ENCODE measurements at places on chromosomes 1 and 21. TPM values are rescaled to one million over a fixed set of nuclear protein-coding genes. Genes with fewer than 3 reads are reported as not detected.
A peak's percentile ranks its signal among the peaks of the same experiment; 100 is the strongest.

C4BPA gene
- not detected for total RNA-seq

HES5 gene
- total RNA-seq: not detected

LYPLAL1 gene
- 57.0 TPM for total RNA-seq

ASCL5 gene
- 0.38 TPM for total RNA-seq

ELF3 gene
- 318 TPM for total RNA-seq

DNA sequence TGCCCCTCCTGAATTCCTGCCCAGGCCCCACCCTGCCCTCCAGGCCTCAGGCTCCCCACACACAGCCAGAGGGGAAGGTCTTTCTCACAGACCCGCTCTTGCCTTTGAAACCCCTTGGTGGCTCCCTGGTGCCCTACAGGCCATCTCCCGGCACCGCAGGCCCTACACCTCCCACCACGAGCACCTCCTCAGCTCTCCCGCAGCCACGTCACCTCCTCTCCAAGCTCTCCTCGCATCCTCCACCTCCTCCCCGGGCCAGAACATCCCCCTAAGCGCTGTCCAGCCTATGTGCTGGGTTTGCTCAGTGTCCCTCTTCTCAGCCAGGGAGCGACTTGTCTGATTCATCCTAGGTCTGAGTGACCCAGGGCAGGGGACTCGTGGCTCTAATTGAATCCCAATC lies 66.4 kb downstream of the DMRTB1 start:
- H3K36me3 ChIP-seq: no peaks in the 10 kb centered on the region
- H3K27me3 ChIP-seq: no peaks in the 10 kb centered on the region
- no peak overlapping the region for H3K27ac ChIP-seq
- DNase-seq: no peak
- H3K4me3 ChIP-seq: no peak overlapping the region

- peak overlapping the region; percentile 90 for H3K27ac ChIP-seq
- peak overlapping the region; percentile 92 for H3K4me3 ChIP-seq
- no peak for DNase-seq
- H3K27me3 ChIP-seq: no peaks in the 10 kb centered on the region
- H3K4me1 ChIP-seq: peaks cover 21% of the 10 kb centered on the region
Observed at GRCh38 chr1:179881642-179882252, 338 bp upstream of the TOR1AIP1 start.

- H3K27ac ChIP-seq: peak within 1 kb of the TSS; percentile 62
- H3K27me3 ChIP-seq: no peaks in the 10 kb centered on the region
- 0 out of 2 replicates have a peak, but pooled peaks cover 10% of the 10 kb centered on the region for H3K4me1 ChIP-seq
Observed at GRCh38 chr1:26889551-26890466, at the start of gene GPN2. Gene GPN2, minus strand, starts transcription at chr1:26890283. Its CDS starts 187 bp downstream, at chr1:26890096.

- no peak for DNase-seq
- H3K4me3 ChIP-seq: no peak overlapping the region
- H3K27me3 ChIP-seq: no peaks in the 10 kb centered on the region
Observed at GRCh38 chr1:246081856-246082668, 425.0 kb downstream of the SMYD3 start.

DNA sequence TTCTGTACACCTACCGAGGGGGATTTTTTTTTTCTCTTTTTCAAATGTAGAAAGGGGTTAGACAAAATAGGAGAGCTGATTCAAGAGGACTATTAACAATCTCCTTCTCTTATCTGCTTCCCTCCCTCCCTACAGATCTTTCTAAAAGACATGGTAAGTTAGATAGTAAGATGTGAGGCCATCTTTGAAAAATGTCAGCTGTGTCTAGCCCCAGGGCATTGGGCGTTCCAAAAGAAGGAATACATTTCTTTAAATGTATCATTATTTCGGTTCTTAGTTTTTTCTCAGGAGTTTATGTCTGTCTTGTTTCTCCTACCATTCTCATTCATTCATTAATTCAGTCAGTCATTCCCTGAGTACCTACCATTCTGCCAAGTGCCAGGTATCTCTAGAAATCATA lies 27.2 kb downstream of the BCL9 start:
- DNase-seq: no peak
- no peaks in the 10 kb centered on the region for H3K27me3 ChIP-seq
- H3K4me3 ChIP-seq: no peak overlapping the region
- H3K27ac ChIP-seq: no peak overlapping the region

GRCh38 chr1:205014783-205015182 lies 28.2 kb upstream of the CNTN2 start:
- DNase-seq: no peak
- no peak overlapping the region for H3K4me3 ChIP-seq
- H3K4me1 ChIP-seq: no peaks in the 10 kb centered on the region

GRCh38 chr1:175803413-175803812 lies 60.0 kb upstream of the TNR start:
- H3K27me3 ChIP-seq: peaks cover 72% of the 10 kb centered on the region
- DNase-seq: no peak
- H3K4me1 ChIP-seq: no peaks in the 10 kb centered on the region
- H3K4me3 ChIP-seq: no peak overlapping the region

GRCh38 chr1:110765640-110766335 lies 91.0 kb upstream of the KCNA3 start:
- peaks cover 17% of the 10 kb centered on the region for H3K27me3 ChIP-seq
- no peak overlapping the region for H3K4me3 ChIP-seq
- DNase-seq: no peak

GRCh38 chr1:159505676-159506075 lies 30.1 kb downstream of the OR10J5 start:
- DNase-seq: no peak
- no peaks in the 10 kb centered on the region for H3K4me1 ChIP-seq
- no peak overlapping the region for H3K4me3 ChIP-seq
- H3K27me3 ChIP-seq: 0 out of 2 replicates have a peak, but pooled peaks cover 4% of the 10 kb centered on the region
- no peak overlapping the region for H3K27ac ChIP-seq
- H3K36me3 ChIP-seq: no peaks in the 10 kb centered on the region

- no peak overlapping the region for H3K4me3 ChIP-seq
- H3K27ac ChIP-seq: no peak overlapping the region
- H3K27me3 ChIP-seq: no peaks in the 10 kb centered on the region
- no peaks in the 10 kb centered on the region for H3K4me1 ChIP-seq
- no peak for DNase-seq
- H3K36me3 ChIP-seq: no peaks in the 10 kb centered on the region
Observed at GRCh38 chr1:246476771-246477170, 30.3 kb downstream of the SMYD3 start.

- peaks cover 13% of the 10 kb centered on the region for H3K4me1 ChIP-seq
- H3K27ac ChIP-seq: no peak overlapping the region
- no peak overlapping the region for H3K4me3 ChIP-seq
- peak; percentile 48 for DNase-seq
- no peaks in the 10 kb centered on the region for H3K36me3 ChIP-seq
Observed at GRCh38 chr1:175154629-175155472, 37.7 kb downstream of the KIAA0040 start.

DNA sequence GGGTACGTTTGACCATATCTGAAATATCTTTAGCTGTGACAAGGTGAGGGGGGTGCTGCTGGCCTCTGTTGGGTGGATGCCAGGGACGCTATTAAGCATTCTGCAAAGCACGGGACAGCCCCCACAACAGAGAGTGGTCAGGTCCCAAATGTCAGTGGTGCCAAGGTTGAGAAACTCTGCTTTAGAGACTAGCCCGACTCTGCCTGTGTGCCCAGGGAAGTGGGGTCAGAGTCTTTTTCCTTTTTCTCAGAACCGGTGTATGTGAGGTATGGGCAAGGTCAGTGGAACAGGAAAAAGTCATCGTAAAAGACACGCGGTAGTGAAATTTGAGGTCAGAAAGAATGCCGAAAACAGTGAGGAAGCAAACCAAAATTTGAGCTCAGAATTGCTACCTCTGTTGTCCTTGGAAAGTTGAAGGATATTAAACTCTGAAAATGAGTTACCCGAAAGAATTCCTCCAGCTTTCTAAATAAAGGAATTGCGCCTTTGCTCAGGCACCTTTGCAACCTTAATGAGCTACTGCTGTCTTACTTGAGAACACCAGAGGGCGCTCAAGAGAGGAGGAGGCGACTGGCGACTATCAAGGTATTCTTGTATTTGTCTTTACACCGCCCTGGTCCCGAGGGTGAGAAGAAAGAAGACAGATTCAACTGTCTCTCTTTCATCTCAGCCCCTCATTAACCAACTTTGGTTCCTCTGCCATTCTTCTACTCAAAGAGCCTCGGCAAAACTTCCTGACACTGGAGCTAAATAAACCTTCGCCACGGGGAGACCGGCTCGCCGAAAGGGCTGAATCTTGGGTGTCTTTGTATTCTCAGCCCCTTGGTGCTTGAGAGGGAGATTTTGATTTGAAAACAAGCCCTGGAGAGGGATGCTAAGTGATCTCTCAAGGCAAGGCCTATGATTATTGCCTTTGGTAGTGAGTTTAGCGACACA lies 85.4 kb upstream of the OLIG2 start:
- no peaks in the 10 kb centered on the region for H3K36me3 ChIP-seq
- peaks cover 26% of the 10 kb centered on the region for H3K27me3 ChIP-seq
- no peak overlapping the region for H3K27ac ChIP-seq
- no peak overlapping the region for H3K4me3 ChIP-seq

DNA sequence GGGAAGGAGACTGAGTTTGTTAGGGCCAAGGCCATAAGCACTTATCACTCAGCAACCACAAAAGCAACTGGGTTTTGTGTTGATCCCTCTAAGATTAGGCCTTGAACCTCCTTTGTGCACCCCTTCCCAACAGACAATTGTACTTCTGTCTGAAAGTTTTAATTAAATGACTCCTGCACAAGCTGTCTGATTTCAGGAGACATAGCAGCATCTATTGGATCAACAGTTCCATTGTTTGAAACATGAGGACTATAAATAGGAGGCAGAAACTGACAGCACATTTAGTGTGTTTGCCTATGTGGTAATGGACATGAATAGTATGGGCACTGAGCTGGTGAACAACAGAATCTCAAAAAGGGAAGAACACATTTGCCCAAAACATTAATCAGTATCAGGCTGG lies 167.3 kb upstream of the KCNJ6 start:
- H3K27me3 ChIP-seq: peaks cover 30% of the 10 kb centered on the region
- no peaks in the 10 kb centered on the region for H3K36me3 ChIP-seq
- H3K4me3 ChIP-seq: no peak overlapping the region
- no peak for DNase-seq

DNA sequence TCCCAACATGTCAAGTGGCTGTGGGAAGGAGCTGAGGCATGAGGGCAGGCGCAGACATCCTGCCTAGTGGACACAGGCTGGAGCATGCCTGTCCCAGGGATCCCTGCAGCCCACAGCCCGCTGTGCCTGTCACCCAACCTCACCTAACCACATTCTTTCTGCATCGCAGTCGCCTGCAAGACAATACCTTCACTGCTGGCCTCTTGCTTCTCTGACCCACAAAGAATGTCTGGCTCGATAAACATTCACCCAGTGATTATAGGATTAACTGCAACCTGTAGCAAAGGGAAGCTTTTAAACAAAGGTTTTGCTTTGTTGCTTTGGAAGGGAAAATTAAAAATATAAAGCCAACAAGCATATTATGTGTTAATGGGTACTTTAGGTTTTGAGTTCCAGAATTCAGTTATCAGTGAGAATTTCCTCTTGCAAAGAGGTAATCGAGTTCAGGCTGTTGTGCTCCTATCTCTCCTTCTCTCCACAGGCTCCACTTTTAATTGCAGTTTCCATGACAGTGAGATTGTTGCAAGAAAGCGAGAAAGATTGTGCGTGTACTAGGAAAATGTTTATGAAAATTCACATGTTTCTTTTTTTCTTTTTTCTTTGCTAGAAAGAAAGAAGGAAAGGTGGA lies 40.0 kb upstream of the ZNF648 start:
- peak overlapping the region; percentile 54 for H3K27ac ChIP-seq
- peak; percentile 91 for DNase-seq
- H3K36me3 ChIP-seq: no peaks in the 10 kb centered on the region
- peak overlapping the region; percentile 0 for H3K4me3 ChIP-seq
- peaks cover 24% of the 10 kb centered on the region for H3K4me1 ChIP-seq
- no peaks in the 10 kb centered on the region for H3K27me3 ChIP-seq

GRCh38 chr1:28358716-28359115 lies 10.8 kb upstream of the PHACTR4 start:
- H3K4me3 ChIP-seq: no peak overlapping the region
- H3K36me3 ChIP-seq: no peaks in the 10 kb centered on the region
- no peaks in the 10 kb centered on the region for H3K27me3 ChIP-seq
- peaks cover 14% of the 10 kb centered on the region for H3K4me1 ChIP-seq
- H3K27ac ChIP-seq: no peak overlapping the region
